Tongue (tissue), 3 donors: ENCODE measurements at places on chromosomes 6 and 20. TPM values are rescaled to one million over a fixed set of nuclear protein-coding genes. Genes with fewer than 3 reads are reported as not detected.

IMPG1 gene
- total RNA-seq = not detected

DAAM2 gene
- 37.2 TPM for total RNA-seq

GGTLC1 gene
- total RNA-seq = not detected

PM20D2 gene
- total RNA-seq = 105 TPM

GRCh38 chr6:70196531-70196930, 106.4 kb downstream of the COL9A1 start:
- DNase-seq = no peak

- no peak for DNase-seq
These were observed 123.1 kb downstream of the KLHL32 start for GRCh38 chr6:97047473-97048201.

- DNase-seq = no peak
These were observed 17.2 kb upstream of the QKI start for GRCh38 chr6:163397326-163397725.

DNA sequence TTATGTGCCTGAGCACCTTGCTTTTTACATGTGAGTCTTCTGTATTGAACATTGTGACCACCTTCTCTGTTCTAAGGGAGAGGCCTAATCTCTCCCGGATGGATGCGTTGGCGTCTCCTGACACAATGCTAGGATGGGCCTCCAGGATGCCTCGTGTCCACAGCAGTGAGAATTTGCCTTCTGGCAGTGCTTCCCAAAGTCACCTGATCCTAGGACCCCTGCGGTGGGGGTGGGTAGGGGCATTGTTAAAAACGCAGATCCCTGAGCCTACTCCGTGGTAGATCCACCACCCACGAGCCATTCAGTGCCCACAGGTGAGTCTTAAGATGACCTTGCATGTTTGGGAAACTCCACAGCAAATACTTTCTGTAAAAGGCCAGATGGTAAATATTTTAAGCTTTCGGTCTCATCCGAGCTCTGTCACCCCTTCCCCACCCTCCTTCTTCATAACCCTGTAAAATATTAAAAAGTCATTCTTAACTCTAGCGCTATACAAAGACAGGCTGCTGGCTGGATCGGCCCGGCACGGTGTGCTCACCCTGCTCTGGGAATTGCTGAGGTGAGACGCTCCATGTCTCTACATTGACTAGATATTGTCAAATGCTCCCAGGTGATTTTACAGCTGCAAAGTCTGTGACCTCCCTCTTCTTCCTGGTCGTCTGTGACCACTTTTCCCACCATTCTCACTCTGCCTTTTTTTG, 106.7 kb upstream of the IYD start:
- no peak for DNase-seq

- DNase-seq = no peak
These were observed 30.7 kb upstream of the TMX4 start for GRCh38 chr20:8050157-8050837.

- DNase-seq = no peak
These were observed 122.7 kb upstream of the RNF24 start for GRCh38 chr20:4138056-4138455.

DNA sequence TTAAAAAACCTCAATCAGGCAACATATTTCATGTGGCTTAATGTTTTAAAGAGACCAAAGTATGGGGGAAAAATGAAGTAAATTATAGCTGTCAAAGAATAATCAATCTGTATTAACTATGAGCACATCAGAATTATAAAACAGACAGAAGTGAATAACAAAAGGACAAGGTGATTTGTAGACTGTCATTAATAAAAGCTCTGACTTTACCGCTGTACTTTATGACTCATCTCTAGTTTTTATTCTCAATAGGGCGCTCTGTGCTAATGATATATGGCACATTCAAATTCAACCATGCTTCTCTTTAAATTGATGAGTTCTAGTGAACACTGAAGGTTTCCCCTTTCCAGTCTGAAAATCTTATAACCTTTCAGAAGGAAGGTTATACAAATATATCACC, 72.0 kb downstream of the PREP start:
- no peak for DNase-seq

- no peak for DNase-seq
These were observed 3.8 kb downstream of the NCOA7 start for GRCh38 chr6:125794342-125795137.

DNA sequence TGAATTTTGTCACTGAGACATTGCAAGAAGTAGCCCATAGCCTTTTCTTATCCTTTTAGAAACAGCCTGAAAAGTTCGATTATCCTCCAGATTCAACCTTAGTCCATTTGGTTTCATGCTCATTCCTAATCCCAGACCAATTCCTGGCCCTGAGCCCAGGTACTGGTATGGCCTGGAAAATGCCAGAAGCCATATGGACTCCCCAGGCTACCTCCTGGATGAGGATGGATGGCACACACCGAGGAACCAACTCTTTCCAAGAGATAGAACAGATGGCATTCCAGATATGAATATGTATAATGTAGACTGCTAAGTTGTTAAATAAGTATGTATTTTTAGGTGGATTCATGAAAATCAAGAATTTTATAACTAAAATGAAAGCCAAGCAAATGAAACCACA, 51.6 kb upstream of the SNAP25 start:
- no peak for DNase-seq

DNA sequence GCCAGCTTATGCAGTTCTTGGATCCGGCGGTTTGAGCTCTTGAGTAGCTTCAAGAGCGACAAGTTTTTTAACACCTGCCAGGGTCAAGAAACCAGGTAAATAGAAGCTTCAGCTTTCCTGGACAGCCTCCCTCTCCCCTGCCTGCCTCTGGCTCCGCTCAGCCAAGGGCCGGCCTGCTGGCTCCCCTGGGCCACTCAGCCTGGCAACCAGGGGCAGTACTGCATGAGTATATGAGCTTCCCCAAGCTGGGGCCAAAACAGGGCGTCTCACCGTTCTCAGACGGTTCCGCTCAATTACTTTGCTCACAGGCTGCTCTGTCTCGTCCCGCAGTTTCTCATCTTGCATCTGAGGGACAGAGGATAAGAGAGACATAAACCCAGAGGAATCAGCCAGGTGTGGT, 856 bp downstream of the TP53TG5 start:
- no peak for DNase-seq

DNA sequence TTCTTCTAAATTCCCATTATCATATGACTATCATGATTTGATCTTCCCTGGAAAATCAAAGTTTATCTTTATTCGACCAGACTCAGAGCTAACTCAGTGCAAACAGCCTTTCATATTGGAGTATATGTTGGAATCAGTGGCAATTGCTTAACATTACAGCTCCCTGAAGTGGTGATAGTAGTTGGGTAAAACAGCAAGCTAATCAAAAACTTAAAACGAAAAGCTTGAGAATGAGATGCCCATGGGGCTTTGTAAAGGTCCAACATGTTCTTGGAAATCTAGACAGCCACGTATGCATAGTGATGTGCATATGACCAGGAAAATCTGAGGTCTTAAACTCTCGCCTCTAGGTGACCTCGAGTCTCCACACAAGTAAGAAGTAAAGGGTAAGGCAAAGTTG, 437.6 kb downstream of the KIF16B start:
- DNase-seq = no peak

DNA sequence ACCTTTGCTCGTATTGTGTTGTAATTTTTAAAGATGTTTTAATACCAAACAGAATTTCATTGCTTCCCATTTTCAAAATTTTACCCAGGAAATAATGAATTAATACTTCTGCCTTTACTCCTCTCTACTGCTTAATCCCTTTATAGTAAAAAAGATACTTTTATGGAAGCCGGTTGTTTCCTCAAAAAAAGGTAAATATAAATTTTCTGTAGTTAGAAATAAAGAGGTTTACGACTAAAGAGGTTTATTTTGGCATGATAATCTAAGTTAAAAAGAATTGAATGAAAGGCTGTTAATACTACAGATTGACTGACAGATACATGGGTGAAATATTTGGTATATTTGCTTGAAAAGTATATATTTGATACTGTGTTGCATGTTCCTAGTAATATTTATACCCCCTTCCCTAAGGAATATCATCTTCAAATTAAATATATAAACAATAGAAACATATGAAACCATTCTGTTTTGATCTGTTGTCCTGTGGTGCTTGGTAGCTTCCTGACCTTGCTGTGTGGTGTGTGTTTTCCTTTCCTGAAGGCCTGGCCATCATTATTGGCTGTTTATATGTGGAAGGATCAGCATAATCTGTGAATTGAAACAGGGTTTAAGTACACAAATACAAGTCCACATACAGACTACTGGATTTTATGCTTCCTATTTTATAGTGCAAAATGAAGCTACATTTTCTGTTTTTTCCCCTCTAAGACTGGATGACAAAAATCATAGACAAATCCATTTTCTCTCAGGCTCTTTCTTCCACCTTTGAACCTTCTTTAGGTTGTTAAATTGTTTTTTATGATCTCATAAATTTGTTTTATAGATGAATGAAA, 2.3 kb downstream of the LIN28B start:
- DNase-seq = no peak
